Upper lobe of left lung (tissue), 6 donors: ENCODE measurements at places on chromosomes 12 and 14.
A peak's percentile ranks its signal among the peaks of the same experiment; 100 is the strongest.

- DNase-seq: no peak
These were observed 139.7 kb downstream of the RIMBP2 start for GRCh38 chr12:130576371-130576816.

DNA sequence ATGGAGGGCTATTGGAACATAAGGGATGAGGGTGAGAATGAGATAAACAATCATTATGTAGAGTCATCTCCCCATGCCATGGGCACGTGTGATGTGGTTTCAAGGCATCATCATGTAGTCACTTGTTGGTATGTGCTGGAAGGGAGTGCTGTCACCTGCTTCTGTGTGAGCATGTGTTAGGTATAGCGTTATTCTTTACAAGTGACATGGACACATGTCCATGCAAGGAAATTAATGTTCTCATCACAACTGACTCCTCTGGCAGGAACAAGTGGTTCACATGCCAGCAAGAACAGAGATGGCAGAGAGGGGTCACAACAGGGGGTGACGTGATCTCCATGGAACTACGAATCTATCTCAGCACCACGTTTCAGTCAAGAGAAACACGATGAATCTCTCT, 815.8 kb downstream of the BCL11B start:
- DNase-seq: no peak

DNA sequence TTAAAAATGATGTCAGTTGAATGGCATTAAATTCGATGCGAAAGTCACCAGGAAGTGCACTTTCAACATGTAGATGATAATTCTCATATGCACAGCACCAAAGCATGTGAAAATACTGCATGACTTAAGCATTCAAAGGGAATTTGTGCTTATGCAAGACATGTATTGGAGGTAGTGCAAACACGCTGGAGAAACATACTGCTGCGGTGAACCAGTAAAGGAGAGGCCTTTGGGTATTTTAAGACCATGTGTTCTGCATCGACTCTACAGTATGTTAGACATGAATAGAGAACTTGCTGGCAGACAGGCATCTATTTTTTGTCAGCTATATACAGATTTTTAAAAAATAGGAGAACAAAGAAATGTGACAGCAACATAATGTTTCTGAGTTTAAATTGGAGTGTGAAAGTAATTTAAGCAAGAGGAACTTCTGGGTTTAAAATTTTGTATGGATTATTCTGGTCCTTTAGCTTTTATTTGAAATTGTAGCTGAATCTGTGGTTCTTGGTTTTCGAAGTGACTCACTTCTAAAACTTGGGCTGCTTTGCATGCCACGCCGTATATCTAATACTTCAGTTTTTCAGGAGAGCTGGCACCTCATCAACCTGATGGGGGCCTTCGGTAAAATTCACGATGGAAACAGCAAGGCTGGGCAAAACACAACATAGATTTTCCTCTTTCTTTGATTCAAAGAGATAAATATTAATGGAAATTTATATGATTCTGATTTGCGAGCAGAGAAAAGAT, 408.7 kb downstream of the APAF1 start:
- DNase-seq: no peak

GRCh38 chr14:104865081-104865630, at the start of gene CEP170B:
Gene CEP170B (plus strand): TSS chr14:104865268. CDS start chr14:104868451, 3,183 bp downstream.
- DNase-seq: peak; percentile 92

- DNase-seq: no peak
These were observed 252.7 kb upstream of the FAR2 start for GRCh38 chr12:28896421-28896820.

DNA sequence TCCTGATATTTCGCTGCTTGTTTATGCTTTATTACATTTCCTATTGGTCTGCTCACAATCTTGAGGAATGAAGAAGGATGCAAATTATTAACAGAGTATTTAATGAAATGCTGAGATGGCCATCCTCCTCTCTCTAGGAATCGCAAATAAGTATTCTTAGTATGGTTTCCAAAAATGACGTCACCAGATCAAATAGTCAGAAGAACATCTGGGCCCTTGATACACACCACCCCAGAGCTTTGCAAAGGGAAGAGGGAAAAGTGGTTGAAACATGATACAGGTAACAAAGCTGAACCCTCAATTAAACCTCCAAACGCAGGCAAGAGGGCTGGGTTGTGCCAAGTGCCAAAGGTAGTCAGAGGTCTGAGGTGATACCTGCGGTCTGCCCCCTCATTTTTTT, 107.3 kb downstream of the BCL11B start:
- no peak for DNase-seq

- no peak for DNase-seq
These were observed 35.6 kb upstream of the FICD start for GRCh38 chr12:108479364-108480070.

- no peak for DNase-seq
These were observed 75.2 kb upstream of the TMCC3 start for GRCh38 chr12:94725375-94726168.

DNA sequence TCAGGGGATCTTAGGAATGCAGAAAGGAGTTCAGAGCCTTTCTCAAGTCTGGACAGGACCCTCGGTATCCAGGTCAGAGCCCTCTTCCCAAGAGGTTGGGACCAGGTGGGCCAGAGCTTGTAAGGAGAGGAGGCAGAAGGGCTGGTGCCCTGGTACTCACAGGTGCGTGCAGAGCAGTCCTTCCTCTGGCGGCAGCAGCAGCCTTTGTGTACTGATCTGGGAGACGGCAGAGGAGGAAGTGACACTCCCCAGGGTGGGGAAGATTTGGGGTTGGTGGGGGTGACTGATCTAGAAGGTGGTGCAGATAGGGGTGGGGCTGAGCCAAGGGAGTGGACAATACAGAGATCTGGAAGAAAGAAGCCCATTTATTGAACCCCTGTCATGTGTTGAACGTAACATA, at the start of gene ITGB7:
Gene ITGB7, minus strand, starts transcription at position 210 of the 400 bp plus-strand sequence. CDS start 6,808 bp downstream, outside the sequence.
- no peak for DNase-seq

- no peak for DNase-seq
These were observed 147.8 kb upstream of the KRR1 start for GRCh38 chr12:75658901-75659823.

GRCh38 chr12:4997939-4998338, 45.7 kb upstream of the KCNA5 start:
- DNase-seq: no peak

DNA sequence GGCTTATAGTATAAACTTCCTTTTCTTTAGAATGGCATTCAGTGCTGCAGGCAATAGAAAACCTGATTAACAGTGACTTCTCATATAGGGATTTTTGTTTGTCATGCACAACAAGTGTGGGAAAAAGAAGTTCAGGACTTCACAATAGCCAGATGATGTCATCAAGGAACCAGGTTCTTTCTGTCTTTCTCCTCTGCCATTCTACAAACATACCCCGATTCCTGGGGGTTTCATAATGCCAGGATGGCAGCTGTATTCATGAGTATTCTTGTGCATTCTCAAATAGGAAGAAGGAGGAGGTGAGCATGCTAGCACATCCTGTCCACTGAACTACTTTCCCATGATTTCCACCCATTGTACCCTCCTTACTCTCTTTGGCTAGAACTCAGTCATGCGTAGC, 182.7 kb upstream of the EEA1 start:
- no peak for DNase-seq

- no peak for DNase-seq
These were observed 845.4 kb downstream of the VRK1 start for GRCh38 chr14:97642631-97643030.

DNA sequence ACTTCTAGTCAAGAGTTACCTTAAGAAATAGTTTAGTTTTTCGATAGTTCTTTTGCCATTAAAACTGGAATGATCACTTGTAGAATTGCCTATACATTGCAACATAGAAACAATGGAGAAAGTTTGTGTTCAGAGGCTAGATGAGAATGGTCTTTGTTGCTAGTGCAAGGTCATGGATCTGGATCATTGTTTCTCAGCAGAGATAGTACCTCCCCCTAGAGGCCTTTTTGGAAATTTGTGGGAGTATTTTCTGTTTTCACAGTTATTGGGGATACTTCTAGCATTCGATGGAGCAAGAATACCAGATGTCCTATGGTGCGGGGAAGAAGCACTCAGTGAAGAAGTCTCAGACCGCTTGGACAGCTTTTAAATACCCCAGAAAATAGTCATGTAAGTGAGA, 138.8 kb upstream of the HMGA2 start:
- DNase-seq: no peak

GRCh38 chr12:84397846-84398245, 514.8 kb downstream of the SLC6A15 start:
- no peak for DNase-seq

DNA sequence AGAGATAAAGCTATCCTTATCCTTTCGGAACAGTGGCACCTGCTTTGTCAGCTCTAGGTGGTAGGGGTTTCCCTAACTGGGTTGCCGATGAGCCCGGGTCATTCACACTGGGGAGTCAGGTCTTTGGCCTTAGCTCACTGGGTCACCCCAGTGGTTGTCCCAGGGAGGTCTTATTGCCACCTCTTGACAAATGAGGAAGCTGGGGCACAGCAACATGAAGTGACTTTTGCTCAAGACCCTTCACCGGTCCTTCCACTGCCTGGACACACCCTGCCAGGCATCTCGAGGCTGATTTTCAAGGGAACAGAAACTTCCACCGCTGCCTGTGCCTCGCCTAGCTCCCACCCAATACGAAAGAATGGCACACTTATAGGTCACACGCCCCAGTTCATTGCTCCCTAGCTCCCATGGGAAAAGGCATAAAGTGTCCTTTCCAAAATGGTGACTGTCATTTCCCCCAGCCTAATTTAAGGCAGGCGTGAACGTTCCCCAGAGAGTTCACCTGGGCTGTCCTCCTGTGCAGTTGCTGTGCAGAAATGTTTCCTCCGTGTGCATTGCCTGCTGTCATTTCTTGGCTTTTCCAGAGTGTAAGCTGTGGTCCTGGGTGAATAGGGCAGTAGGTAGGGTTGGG, 156.1 kb upstream of the CCND2 start:
- DNase-seq: no peak

DNA sequence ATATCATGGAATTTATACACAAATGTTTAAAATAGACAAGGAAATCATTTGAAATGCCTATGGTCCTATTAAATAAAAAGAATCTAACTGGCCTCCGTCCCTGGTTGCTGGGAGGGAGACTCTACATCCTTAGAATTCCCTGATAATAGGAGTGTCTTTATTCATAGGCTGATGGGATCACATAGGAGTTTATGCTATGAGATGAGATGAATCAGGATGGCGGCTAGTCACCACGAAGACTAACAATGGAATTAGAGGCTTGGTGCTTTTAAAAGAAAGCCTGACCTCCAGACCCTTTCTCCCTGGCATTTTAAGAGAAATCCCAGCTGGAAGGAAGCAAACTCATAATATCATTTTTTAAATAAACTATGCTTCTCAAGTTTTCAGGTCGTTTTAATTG, 69.7 kb downstream of the SEC23A start:
- DNase-seq: no peak

DNA sequence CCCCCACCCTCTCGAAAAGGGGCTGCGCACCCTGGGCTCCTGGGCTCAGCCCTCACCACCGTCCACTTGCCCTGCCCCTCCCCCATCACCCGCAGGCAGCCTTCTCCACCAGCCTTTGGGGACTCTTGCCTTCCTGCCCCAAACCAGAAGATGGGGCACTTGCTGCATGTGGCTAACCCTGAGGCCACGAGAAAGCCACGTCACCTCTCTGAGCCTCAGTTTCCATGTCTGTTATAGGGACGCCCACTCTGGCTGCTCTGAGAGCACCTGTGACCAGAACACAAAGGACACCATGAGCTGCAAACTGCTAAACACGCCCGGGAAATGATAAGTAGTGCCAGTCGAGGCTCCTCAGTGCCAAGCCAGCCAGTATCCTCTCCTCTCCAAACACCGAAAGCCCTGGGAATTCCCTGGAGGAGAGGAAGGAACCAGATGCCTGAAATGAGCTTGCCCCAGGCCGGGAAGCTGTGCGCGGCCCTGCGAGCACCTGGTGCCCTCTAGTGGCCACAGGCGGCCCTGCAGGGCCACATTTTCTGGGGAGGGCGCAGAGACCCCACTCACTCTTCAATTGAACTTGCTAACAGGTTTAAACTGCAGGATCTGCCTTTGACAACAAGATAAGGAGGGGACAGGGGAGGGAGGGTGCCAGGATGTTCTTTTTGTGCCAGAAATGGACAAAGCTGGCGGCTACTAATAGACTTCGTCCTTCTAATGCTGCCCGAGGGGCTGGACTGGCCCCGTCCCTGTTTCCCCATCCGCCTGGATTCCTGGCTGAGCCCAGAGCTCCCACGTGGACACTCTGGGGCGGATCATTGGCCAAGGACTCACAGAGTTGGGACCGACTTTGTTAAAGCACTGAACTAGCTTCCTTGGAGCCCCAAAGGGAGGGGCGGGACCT, 10.2 kb upstream of the SERPINA9 start:
- DNase-seq: peak; percentile 88

DNA sequence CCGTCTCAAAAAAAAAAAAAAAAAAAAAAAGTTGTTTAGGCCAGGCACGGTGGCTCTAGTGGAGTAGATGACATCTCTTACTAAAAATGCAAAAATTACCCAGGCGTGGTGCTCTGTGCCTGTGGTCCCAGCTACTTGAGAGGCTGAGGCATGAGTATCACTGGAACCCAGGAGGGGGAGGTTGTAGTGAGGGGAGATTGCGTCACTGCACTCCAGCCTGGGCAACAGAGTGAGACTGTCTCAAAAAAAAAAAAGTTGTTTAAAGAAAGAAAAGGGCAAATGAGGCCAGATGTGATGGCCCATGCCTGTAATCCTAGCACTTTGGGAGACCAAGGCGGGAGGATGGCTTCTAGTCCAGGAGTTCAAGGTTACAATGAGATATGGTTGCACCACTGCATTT, 36.6 kb upstream of the SPPL3 start:
- peak; percentile 51 for DNase-seq

DNA sequence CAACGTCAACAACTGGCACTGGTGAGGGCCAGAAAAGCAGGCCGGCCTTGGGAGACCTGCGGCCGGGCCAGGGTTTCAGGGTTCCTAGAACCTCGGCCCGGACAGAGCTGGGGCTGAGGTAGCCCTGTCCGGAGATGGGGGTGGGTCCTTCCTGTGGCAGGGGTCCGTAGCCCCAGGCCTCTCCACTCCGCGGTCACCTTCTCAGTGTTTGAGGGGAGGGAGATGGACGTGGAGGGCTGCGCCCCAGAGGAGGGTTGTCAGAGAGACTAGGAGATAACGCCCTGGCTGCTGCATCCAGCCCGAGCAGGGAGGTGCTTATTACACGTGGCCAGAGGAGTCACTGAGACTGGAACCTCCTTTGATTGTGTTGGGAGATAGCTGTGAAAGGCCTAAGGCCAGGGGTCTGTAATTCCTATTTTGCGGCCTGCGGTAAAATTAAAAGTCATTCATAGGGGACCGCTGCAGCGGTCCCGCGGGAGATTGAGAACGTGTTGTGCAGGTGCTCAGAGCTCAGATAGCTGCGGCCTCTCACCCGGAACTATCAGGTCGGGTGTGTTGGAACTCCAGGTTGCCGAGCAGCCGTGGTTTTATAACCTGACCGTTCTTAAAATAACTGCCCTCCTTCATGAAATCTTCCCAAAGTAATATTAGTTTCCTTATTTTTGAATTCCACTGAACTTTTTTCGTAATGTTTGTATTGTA, 507 bp downstream of the AHSA1 start:
- no peak for DNase-seq
